ENCODE measurements at places on chromosomes 2 and 18. TPM values are rescaled to one million over a fixed set of nuclear protein-coding genes. Genes with fewer than 3 reads are reported as not detected.

ABCG8 gene
- total RNA-seq, result not detected

LDLRAD4 gene
- 12.8 TPM for total RNA-seq

SERPINB3 gene
- not detected for total RNA-seq

KHK gene
- total RNA-seq, result 7.8 TPM

SIX3 gene
- total RNA-seq, result 0.26 TPM

CAPN14 gene
- 1.3 TPM for total RNA-seq

GPR75 gene
- 2.5 TPM for total RNA-seq

IL36B gene
- not detected for total RNA-seq

ITPRIPL1 gene
- total RNA-seq, result 28.7 TPM

MEP1B gene
- not detected for total RNA-seq

CAPN13 gene
- not detected for total RNA-seq

ABCB11 gene
- total RNA-seq, result not detected

ALPP gene
- not detected for total RNA-seq

CNDP1 gene
- not detected for total RNA-seq

NCKAP5 gene
- 0.35 TPM for total RNA-seq

GPR17 gene
- not detected for total RNA-seq

ALPI gene
- total RNA-seq, result not detected

TMEM169 gene
- total RNA-seq, result 2.7 TPM

CYBRD1 gene
- 34.8 TPM for total RNA-seq

SERPINB2 gene
- 12.5 TPM for total RNA-seq

CDKL4 gene
- total RNA-seq, result not detected

SCN7A gene
- total RNA-seq, result not detected

RGPD4 gene
- not detected for total RNA-seq

TMEM200C gene
- total RNA-seq, result not detected

ZAP70 gene
- 2.9 TPM for total RNA-seq

DNAH6 gene
- total RNA-seq, result 0.31 TPM

CNTNAP5 gene
- not detected for total RNA-seq

POTEI gene
- 0.11 TPM for total RNA-seq

XDH gene
- not detected for total RNA-seq

GGCX gene
- 24.6 TPM for total RNA-seq

CYP26B1 gene
- total RNA-seq, result not detected

SGPP2 gene
- total RNA-seq, result 19.8 TPM

EFR3B gene
- total RNA-seq, result 3.5 TPM

KCNIP3 gene
- total RNA-seq, result not detected

CRACDL gene
- total RNA-seq, result 0.72 TPM

MLPH gene
- 0.40 TPM for total RNA-seq

SKA1 gene
- 25.6 TPM for total RNA-seq

ZBTB7C gene
- not detected for total RNA-seq

CXCR2 gene
- 0.36 TPM for total RNA-seq
